Fibroblast of gingiva (primary cell): ENCODE measurements at places on chromosomes 1 and 21.

GRCh38 chr1:178916448-178917174 lies 45.7 kb upstream of the ANGPTL1 start:
- DNase-seq, result no peak

DNA sequence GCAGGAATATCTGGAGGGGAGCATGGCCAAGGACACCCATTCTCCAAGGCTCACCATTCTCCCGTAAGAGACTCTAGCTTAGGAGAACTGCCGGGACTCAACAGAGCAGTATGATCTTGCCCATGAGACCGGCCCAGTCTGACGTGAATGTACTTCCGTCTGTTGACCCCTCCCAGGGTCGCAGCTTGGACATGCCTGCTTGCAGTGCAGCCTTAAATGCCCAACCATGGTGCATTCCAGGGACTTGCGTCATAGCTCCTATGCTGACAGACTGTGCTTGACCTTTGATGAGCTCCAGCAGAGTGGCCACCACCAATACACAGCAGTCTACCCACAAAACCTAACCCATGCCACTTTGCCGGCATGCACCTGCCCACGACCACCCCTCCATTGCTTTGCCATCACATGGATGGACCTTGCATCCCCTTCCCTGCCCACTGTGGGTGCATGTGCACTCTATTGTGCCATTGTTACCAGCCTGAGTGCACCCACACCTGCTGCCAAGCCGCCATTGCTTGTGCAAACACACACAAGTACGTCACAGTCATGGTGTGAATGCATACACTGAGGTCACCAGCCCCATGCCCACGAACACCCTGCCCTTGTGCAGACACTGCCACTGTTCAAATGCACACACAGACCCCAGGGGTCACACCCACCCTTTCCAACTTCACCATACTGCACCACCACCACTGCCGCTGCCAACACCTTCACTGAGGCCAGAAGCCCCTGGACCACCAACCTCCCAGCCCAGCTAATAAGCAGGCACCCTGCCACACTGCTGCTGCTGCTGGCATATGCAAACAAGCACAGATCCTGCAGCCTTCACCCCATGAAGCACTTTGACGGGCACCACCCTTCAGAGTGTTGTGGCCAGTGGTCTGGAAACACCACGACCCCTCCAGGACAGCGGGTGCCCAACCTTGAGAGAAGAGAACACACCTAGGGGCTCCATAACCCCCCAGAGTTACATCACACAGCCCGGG lies 1141.3 kb downstream of the BRINP3 start:
- no peak for DNase-seq

DNA sequence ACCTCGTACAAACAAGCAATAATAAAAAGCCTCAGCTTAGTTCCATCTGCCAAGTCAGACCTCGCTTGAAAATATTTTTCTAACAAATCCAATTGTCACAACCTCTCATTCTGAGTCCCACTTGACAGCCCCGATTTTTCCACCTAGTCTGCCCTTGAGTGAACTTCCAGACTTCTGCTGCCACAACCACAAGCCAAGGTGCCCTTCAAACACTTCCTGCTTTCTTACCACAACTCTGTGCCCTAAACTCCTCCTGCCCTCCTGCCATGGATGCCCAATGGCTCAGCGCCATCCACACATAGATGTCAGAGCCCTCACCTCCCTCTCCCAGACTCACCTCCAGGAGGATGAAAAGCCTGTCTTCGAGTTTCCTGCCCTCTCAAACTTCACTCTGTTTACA lies 3.9 kb downstream of the TMPRSS2 start:
- no peak for DNase-seq

GRCh38 chr1:236998546-236998945 lies 5.7 kb downstream of the MT1HL1 start:
- no peak for DNase-seq

DNA sequence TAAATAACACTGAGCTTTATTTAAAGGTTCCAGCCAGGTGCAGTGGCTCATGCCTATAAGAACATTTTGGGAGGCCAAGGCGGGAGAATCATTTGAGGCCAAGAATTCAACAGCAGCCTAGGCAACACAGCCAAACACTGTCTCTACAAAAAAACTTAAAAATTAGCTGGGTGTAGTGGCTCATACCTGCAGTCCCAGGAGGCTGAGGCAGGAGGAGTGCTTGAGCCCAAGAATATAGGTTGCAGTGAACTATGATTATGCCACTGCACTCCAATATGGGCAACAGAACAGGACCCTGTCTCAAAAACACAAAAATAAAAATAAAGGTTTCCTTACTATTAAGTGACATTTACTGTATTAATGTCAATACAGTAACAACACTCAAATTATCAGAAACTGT lies 2.1 kb downstream of the TAF12 start:
- no peak for DNase-seq

- DNase-seq, result no peak
Measured at GRCh38 chr1:19525607-19526545, 40.5 kb upstream of the CAPZB start.

DNA sequence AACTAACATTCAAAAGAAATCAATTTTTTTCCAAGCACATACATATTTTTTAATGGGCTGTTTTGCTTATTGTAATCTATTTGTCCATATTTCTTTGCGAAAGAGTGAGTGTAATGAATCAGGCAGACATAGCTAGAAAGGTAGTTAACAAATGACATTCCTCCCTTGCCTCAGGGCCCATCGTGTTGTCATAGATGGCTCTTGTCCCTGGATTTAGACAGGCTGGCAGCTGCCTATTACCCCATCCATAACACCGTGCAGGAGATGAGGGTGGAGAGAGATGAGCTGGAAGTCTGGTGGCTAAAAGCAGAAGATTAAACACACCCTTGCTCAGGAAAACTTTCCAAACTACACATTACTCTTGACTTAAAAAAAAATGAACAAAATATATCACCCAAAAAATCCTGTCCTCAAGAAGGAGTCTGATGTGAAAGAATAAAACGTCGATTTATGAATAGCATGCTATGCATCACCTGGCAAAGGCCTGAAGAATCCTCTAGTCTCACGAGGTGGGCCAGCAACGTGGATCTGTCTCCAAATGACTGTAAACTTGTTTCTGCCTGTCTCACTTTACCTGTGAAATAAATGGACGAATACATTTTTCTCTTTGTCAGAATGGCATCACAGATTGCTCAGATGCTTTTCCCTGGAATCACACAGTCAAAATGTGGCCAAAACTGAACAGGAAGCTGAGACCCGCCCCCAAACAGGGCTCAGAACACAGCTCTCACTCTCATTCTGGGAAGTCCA lies 55.7 kb downstream of the C21orf91 start:
- DNase-seq, result no peak
